Activated CD8-positive, alpha-beta memory T cell treated with anti-CD3 and anti-CD28 coated beads for 1 hour (primary cell): ENCODE measurements at places on chromosomes 16 and 17.
A peak's percentile ranks its signal among the peaks of the same experiment; 100 is the strongest.

- DNase-seq: no peak
These were observed 7.3 kb downstream of the C16orf86 start for GRCh38 chr16:67673712-67674580.

- no peak for DNase-seq
These were observed 62.7 kb downstream of the FOXK2 start for GRCh38 chr17:82582213-82582612.

DNA sequence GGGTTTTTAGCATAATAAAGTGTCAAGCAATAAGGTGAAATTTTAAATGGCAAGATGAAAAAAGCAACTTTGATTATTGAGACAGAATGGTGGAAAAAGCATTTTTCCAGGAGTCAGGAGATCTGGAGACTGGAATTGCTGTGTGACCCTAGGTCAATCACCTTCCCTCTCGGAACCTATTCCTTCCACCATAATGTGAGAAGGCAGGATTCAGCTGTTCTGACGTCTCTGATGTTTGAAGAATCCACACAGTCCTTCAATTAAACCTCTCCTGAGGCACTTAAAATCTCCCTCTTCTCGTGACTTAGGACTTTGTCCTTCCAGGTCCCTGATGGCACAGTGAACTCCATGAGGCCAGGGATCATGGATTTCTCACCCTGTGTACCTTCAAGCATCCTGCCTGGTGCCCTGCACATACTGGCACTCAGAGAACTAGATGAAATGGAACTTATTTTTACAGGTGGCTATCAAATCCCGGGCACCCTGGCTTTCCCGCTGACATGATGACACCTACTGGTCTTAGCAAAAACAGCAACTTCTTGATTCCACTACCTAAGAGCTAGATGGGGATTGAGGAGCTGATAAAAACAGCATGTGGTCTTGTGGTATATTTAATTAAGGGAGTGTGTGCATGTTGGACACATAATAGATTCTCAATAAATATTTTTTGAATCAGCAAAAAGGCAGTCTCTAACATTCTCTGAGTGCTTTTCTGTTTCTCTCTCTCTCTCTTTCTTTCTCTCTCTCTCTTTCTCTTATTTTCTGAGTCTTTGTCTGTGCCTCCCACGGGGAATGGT, 2.3 kb upstream of the CCDC182 start:
- DNase-seq: peak; percentile 12

DNA sequence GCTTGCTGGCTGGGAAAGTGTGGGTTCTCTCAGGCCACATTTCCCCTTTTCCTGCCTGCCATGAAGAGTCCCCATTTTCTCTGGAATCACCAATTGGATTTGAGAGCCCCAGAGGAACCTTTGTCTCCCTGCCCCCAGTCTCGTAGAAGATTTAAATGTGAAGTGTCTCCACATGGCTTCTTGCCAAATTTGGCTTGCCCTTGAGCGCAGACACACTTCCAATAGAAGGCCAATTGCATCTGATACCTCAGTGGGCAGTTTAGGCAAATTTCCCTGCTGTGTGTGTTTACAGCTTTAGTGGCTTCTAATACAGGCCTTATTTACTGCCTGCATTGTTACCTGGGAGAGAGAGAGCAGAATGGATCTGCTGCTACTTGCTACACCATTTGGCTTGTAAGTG, 29.7 kb downstream of the CDK5R1 start:
- no peak for DNase-seq

DNA sequence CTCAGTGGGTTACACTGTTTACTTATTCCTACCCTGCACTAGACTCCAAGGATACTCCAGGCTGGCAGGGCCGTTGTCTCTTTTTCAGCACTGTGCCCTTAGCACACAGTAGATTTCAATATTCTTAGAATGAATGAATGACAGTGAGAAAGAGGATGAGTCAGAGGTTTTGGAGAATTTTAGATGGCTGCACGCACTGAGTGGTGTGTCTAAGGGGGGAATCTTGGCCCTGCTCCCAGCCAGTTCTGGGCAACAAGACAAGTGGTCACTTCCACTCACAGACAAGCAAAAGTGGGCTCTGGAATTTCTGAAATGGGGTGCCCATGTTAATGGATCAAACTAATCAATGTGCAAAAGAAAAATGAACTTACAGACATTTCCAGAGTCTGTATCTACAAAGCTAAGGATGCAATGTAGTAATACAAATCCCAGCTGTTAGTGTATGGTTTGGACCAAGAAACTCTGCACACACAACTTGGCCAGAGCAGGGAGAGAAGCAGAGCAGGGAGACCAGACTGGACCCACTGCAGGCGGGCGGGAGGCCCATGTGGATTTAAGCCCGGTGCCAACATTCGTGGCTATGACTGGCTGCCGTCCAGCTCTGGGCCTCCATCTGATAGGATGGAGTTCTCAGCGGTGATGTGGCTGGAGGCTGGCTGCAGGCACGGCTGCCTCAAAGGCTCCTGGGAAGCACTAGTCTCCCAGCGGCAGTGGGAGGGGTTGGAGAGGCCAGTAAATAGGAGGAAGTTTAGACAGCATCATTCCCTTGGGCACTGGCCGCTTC, 95.6 kb upstream of the CDYL2 start:
- DNase-seq: no peak

DNA sequence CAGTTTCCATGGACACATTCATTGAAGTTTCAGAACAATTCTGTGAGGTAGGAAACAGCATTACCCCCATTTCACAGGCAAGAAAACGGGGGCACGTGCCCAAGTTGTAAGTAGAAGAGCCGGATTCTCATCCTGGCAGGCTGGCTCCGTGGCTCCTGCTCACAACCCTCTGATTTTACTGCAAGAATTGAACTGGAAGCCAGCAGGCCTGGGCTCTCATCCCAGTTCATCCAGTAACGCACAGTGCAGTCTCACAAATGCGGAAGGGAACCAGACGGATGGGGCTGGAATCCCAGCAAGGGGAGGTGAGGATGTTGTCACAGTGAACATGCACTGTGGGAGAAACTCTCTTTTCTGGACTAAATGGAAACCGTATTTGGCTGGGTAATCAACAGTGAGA, 40.7 kb upstream of the DOC2B start:
- no peak for DNase-seq

- DNase-seq: no peak
These were observed 19.1 kb upstream of the GSG1L start for GRCh38 chr16:28082624-28083023.

- DNase-seq: no peak
These were observed 62.6 kb upstream of the SDK2 start for GRCh38 chr17:73706858-73707257.

DNA sequence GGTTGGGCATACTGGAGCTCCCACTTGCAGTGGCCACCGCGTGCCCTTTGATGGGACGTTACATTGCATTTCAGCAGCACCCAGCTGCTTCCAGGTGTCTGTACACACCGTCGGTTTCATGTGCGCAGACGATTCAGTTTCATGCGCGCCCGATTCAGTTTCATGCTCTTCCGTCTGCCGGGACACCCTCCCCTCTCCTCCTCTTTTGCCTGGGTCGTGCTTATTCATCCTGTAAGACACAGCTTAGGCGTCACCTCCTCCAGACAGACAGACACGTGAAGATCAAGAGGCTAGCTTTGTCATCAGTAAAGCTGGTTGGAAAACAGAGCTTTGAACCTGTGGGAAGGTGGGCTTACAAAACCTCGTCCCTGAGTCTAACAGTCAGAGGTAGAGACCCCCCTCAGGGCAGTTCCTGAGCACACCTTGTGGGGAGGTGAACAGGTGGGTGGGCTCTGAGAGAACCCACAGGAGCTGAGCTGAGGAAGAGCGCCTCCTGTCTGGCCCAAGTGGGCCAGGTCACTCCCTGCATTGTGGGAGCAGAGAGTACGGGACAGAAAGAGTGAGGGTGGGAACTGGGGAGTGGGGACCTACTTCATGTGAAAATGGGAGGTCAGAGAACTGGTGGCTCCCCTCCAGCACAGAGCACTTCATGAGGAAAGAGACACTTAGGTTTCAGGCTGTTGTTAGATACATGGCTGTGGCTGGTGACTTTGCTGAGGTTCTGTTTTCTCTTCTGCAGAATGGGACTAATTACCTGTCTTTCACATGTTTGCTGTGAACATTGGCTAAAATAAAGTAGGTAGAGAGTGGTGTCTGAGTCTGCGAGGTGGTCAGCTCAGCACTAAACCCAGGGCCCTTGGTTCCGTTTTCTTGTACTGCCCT, 122.1 kb downstream of the SNX29 start:
- no peak for DNase-seq

DNA sequence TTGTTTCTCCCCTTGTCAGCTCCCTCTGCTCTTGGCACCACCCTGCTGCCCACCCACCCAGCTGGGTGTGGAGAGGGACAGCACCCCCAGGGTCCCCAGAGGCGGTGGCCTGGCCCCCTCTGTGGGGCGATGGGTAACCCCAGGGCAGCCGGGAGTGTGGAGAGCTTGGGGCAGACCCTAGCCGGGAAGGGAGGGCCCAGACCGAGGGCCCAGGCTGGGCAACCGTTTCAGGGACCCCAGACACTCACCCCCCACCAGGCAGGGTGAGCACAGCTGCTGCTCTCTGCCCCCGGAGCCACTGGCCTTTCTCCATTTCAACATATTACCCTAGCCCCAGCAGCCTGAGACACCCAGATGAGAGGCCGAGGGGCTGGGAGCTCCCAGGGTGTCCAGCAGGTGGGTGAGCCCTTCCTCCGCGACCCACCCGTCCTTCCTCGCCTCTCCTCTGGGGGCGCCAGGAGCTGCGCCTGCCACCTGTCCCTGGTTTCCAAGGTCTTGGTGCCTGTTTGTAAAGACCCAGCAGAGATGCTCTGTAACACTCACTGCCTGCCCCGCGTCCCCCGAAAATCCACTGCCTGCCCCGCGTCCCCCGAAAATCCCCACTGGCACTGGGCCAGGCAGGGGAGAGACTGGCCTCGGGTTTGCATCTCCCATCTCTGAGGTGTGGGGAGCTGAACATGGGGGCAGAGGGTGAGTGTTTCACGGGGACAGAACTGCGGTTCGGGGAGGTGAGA, 45.4 kb downstream of the BAHCC1 start:
- no peak for DNase-seq

DNA sequence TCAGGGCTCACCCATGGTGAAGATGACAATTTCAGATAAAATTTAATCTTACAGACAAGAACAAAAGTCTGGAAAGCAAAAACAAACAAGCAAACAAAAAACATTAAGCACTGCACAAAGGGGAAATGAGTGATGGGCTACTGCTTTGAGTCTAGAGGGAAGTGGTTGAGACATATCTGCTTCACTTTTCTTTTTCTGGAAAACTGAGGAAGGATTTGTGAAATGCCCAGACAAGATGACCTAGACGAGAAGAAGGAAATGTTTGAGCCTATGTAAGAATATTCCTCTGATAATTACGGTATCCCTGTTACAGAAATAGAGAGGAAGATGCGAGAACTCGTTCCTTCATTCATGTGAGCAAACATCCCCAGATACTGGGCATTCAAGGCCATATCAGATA, 11.5 kb upstream of the HYDIN start:
- DNase-seq: no peak

DNA sequence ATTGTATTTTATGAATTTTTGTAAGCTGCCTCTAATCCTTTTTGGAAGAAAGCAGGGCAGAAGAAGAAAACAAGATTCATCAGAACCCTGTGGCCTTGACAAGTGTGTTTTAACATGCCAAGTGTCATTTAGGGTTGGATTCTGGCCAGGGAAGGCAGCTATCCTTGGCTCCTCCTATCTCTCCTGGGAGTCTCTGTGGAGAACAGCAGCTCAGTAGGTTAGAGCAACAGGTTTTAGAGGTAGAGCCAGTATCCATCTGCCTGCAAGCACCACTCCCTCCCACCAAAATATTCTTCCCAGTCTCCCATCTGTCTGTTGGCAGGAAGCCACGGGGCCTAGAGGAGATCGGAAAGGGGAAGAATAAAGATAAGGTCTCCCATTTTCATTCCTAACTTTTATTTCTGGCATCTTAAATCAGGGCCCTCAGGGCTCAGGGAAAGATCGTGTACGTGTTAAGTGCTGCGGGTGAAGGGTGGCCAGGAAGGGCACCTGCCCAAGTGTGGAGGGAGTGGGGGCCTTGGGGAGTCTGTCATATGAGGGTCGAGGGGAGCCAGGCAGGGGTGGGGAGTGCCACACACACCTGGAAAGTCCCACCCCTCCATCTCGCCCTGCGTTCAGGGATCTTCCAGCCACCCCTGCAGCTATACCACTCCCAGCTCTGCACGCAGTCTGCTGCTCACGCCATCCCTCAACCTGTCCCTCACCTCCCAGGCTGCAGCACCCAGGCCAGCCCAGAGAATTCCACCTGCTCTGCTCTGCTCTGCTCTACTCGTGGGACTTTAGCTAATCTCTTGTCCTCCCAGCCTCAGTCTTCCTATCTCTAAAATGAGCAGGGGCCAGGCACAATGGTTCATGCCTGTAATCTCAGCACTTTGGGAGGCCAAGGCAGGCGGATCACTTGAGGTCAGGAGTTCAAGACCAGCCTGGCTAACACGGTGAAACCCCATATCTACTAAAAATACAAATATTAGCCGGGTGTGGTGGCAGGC, 17.1 kb upstream of the CPSF4L start:
- no peak for DNase-seq

GRCh38 chr17:74150428-74151025, 53.0 kb upstream of the RPL38 start:
- no peak for DNase-seq

DNA sequence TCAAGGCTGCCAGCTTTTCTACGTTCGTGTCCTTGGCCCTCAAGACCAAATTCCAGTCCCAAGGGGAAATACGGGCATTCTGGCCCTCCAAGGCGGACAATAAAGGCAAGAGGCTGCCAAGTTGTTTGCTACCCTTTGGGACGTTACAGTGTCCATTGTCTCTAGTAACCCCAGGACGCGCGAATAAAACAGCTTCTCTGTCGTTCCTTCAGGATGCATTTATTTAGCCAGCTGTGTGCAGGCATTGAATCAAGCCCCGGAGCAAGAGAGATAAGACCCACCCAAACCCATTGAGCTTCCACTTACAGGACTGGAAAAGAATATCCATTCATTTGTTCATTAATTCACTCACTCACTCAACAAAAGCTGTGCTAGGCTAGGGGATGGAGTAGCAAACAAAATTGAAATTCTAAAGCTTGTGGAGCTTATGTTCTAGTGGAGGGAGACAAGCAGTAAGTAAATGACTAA, 656 bp downstream of the MRPL58 start:
- no peak for DNase-seq

DNA sequence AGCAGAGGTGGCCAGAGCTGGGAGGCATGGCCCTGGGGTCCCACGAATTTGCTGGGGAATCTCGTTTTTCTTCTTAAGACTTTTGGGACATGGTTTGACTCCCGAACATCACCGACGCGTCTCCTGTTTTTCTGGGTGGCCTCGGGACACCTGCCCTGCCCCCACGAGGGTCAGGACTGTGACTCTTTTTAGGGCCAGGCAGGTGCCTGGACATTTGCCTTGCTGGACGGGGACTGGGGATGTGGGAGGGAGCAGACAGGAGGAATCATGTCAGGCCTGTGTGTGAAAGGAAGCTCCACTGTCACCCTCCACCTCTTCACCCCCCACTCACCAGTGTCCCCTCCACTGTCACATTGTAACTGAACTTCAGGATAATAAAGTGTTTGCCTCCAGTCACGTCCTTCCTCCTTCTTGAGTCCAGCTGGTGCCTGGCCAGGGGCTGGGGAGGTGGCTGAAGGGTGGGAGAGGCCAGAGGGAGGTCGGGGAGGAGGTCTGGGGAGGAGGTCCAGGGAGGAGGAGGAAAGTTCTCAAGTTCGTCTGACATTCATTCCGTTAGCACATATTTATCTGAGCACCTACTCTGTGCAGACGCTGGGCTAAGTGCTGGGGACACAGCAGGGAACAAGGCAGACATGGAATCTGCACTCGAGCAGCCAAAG, 2.3 kb downstream of the CSF3 start:
- DNase-seq: no peak
